ENCODE measurements at places on chromosomes 5 and 9.

- DNase-seq, result no peak
Observed at GRCh38 chr5:88833371-88834130, 49.4 kb downstream of the MEF2C start.

DNA sequence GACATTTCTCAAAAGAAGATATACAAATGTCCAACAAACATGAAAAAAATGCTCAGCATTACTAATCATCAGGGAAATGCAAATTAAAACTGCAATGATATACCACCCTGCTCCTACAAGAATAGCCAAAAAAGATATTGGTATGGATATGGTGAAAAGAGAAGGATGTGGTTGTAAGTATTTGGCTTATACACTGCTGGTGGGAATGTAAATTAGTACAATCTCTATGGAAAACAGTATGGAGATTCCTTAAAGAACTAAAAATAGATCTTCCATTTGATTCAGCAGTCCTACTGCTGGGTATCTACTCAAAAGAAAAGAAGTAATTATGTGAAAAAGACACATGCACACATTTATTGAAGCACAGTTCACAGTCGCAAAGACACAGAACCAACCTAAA is 67.6 kb upstream of the RUSC2 start:
- DNase-seq, result no peak

DNA sequence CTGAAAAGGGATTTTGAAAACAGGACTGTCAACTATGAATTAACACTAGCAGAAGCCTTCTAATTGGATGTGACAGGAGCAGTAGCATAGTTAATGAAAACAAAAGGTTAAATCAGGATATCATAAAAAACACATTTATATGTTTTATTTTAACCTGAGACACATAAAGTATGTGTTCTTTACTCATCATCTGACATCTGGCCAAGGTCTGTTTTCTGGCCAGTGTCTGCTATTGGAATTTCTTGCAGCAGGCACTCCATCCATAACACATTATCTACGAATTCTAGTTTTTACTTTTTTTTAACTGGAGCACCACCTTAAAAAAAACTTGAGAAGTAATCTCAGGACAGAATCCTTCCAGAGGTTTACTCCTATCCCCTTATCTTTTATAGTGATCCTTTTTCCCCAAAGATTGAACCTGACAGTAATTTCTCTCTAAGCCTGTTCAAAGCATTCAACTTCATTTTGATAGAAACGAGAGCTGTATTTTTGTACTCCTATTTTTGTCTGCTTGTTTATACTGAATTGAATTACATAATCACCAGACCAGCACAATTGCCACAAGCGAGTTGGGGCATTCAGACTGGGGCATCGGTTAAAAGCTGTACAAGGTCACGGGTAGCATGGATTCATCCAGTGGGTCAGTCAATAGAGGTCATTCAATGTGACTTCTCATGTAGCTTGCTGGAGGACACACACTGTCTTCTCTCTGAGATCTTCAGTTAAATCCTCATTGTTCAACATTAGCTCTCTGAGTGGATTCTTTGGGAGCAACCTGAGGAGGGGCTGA is 205.6 kb upstream of the CLINT1 start:
- no peak for DNase-seq

DNA sequence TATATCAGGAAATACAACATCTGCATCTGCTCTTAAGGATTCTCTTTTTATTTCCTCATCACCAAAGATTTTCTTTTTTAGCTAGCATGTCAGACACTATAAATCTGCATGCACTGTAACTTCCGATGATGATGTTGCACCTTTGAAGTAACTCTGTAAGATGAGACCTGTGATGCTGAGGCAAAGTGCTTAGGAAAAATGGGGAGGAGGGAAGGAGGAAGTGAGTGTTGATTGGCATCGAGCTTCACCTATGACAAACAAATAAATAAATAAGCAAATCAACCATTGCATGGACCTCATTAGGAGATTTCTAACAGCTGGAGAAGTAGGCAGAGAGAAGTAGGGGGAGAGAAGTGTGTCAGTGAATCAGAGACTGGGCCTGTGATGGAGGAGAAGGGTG is 52.6 kb downstream of the ENC1 start:
- no peak for DNase-seq

DNA sequence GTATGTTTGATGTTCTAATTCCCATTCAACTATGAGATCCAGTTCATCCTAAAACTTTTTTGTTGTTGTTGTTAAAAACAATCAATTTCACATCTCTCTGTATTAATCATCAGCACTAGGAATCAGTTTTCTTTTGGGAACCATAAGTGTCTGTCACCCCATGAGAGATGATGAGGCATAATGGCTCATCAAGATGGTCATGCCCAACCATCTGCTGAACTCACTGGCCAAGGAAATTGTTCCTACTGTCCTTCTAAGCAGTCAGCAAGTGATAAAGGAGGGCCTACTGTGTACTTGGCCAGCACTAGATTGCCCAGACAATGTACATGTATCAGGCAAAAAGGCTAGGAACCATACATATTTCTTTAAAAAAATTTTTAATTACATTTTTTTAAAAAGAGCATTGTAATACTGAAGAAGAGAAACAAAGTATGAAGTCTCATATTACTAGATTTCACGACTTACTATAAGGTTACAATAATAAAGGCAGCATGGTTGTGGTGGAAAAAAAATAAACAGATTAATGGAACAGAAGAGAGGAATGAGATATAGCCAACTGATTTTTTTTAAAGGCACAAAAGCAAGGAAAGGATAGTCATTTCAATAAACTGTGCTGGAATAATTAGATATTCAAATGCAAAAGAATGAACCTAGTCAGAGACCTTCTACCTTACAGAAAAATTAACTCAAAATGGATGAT is 458.3 kb downstream of the SPOCK1 start:
- no peak for DNase-seq

DNA sequence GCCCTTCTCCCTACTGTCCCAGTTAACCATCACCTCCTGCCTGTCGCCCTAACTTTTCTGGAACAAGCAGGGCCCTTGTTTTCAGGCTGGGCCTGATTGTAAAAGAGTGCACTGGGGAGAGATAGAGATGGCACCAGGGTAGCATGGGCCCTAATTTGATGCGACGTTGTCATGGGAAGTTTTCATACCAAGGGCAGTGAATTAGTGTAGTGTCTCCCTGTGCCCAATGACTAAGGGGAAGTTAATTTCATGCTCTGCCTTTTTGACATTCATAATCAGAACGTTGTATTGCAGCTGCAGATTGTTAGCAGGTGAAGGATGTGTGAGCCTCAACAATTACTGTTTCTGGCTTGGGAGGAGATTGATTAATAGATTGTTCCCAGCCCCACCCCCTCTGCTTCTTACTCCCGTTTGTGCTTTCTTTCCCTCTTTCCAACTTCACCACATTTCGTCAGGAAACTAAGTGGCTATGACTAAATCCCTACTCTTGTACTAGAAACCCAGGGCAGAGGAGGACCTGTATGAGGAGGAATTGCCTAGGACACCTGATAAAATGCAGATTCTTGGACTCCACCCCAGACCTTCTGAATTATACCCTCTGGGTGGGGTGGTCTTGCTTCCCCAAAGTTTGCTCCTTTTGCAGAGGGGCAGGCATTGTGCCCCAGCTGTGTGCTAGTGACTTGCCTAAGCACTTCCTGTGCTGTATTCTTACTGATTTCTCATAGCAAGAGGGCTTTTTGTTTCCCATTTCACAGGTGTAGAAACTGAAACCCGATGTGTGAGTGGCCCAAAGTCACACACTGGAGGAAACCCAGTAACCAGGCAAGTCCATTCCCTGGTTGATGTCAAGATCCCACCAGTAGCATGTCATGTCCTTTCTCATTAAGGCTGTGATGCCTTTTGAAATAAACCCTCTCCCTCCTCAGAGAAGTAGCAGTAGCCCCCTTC is 56.3 kb downstream of the DAB2IP start:
- no peak for DNase-seq

DNA sequence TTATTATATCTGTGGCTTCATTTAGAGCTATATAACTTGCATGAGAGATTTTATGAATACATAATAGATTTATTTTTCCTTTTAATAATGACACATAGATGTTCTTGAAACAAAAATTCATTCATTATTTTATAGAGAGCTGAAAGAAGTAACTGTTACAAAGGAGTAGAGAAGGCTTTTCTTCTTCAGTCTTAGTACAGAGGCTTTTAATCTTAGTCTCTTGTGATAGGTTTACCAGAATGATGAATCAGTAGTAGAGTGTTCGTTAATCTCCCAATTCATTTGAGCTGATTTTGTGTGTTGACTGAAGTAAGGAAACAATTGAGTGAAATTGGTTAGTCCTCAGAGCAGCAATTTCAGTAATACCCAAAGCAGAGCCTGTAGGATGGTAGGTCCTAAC is 1284.1 kb upstream of the ACO1 start:
- no peak for DNase-seq

- no peak for DNase-seq
Observed at GRCh38 chr9:33140401-33141360, 26.5 kb downstream of the B4GALT1 start.

DNA sequence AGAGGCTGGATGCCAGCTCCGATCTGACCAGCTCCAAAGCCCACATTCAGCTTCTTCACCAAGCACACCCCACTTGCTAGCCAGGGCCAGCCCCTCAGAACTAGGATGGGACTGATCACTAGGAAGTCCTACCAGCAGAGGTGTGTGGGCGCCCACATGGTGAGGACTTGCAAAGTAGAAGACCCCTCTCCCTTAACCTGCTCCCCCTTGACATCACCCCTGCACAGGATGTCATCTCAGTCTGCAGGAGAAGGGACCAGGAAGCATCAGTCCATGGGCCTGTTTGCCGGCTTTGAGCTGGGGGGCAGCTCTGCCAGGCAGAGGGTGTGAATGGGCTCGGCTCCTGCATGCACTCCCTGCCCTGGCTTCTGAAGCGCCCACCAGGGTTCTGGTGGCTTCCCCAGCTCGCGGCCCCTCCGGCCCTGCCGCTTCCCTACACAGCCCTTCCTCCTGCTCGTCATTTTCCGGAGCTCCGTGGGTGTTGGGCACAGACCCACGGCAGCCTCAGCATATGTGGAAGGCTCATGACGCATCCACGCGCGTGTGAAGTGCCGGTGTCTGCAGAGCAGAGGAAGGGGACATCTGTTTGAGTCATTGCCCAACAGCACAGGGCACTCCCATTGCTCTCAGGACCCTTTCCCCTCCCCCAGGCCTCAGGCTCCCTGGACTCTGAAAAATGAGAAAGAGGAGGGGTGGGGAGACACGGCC is 3.7 kb upstream of the FAM78A start:
- no peak for DNase-seq

- no peak for DNase-seq
Observed at GRCh38 chr9:8071445-8071798, 271.8 kb upstream of the DMAC1 start.

- no peak for DNase-seq
Observed at GRCh38 chr5:161271816-161272215, 274.7 kb downstream of the GABRB2 start.

DNA sequence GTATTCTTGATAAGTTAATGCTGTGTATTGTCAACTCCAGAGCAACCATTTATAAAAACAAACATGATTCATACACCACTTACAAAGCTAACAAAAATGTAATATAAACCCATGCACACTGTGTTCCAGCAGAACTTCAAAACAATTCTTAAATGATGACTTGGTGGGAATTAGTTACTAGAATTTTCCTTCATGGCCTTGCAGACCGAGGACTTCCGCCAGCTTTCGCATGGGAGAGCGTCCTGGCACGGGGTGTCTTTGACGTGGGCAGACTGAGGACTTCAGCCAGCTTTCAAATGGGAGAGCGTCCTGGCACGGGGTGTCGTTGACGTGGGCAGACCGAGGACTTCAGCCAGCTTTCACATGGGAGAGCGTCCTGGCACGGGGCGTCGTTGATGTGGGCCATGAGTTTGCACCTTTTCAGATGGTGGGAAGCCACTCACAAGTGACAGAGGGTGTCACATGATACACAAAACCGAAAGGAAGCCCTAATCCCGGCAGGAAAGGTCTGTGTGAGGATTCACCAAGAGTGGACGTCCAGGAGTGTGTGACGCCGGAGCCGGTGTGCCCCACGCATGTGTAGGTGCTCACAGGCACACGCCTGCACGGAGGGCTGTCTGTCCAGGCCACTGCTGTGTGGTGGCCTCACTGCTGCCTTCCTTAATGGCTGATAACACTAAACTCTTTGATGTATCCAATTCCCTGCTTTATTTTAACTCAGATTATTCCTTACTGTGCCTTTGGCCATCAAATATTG is 211.3 kb upstream of the IRX4 start:
- DNase-seq, result no peak

- DNase-seq, result no peak
Observed at GRCh38 chr9:127779136-127779981, 893 bp upstream of the SH2D3C start.

GRCh38 chr5:148060309-148060708 is 3.5 kb upstream of the SPINK5 start:
- no peak for DNase-seq

- DNase-seq, result no peak
Observed at GRCh38 chr5:95963650-95964410, 2.2 kb upstream of the ELL2 start.

GRCh38 chr5:147963948-147964693 is 57.8 kb upstream of the C5orf46 start:
- DNase-seq, result peak; percentile 15

- DNase-seq, result no peak
Observed at GRCh38 chr5:149277801-149278200, 6.1 kb downstream of the AFAP1L1 start.

GRCh38 chr9:82601293-82601771 is 461.6 kb downstream of the RASEF start:
- DNase-seq, result peak; percentile 25

DNA sequence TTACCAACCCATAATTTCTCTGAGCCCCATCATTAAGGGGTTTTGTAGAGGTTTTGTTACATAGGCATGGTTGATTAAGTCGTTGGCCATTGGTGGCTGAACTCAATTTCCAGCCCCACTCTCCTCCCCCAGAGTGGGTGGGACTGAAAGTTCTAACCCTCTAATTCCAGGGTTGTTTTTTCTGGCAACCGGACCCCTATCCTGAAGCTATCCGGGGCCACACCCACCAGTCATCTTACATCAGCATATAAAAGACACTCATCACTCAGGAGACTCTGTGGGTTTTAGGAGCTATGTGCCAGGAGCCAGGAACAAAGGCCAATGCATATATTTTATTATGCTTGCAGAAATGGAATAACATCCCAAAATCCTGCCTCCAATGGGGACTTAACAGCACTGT is 186.0 kb downstream of the NXNL2 start:
- DNase-seq, result no peak

DNA sequence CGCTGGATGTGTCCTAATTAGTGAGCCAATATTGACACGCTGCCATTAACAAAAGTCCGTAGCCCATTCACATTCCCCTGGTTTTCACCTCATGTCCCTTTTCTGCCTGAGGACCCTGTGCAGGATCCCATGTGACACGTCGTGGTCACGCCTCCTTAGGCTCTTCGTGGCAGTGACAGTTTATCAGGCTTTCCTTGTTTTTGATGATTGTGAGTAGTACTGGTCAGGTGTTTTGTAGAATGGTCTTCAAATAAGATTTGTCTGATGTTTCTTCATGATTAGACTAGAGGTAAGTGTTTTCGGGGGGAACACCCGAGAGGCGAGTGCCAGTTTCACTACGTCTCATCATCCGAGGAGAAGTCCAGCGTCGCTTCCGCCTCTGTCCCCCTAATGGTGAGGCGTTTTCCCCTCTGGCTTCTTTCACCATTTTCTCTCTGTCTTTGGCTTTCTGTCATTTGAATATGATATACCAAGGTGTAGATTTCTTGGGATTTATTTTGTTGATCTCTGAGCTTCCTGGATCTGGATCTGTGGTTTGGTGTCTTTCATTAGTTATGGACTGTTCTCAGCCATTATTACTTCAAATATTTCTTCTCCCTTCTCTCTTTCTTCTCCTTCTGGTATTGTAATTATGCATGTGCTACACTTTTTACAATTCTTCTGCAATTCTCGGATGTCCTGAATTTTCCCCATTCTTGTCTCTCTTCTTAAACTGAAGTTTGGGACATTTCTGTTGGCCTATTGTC is 57.3 kb downstream of the TRIP13 start:
- DNase-seq, result no peak
